Suprapubic skin (tissue), 4 donors: ENCODE measurements at places on chromosomes 11 and 22.

DNA sequence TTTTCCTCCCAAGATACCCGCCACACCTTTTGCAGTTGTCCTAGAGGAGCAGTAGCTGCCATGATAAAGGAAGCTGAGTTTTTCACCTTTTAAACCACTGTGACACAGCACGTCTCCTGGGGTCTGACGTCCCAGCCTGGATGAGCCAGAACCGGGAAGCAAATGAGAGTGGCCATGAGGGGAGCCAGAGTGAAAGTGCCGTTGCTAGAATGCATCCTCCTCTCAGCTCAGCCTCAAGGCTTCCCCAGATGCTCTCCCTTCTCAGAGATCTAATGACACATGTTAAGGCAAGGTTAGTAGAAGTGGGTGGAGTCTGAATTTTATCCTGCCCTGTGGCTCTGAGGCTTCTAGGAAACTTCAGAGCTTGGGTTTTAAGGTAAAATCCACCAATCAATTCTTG lies 23.4 kb upstream of the HTR3A start:
- no peak for DNase-seq

- DNase-seq, result no peak
These were observed 443.7 kb downstream of the NTM start for GRCh38 chr11:131814108-131814507.

- DNase-seq, result no peak
These were observed 2113.5 kb downstream of the LRRC4C start for GRCh38 chr11:39345834-39346442.

- DNase-seq, result no peak
These were observed 146.2 kb upstream of the RASSF10 start for GRCh38 chr11:12862696-12863469.

GRCh38 chr22:22235558-22235957 lies 9.0 kb upstream of the VPREB1 start:
- no peak for DNase-seq

DNA sequence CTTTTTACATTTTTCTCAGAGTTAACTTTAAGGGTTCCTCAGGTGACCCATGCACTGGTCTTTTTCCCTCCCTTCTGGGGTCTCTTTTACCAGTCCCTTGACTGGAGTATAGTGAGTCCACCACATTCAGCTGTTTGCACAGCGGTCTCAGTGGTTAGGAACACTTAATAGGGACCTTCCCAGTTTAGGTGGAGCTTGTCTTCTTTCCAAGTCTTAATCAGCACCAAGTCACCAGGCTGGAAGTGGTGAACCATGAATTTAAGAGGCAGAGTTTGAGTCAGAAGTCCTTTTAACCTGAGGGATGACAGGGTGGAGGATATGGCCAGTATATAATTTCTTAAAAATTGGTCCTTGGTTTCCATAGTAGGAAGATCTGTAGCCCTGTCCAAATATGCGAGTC lies 349.7 kb upstream of the MPPED2 start:
- no peak for DNase-seq

DNA sequence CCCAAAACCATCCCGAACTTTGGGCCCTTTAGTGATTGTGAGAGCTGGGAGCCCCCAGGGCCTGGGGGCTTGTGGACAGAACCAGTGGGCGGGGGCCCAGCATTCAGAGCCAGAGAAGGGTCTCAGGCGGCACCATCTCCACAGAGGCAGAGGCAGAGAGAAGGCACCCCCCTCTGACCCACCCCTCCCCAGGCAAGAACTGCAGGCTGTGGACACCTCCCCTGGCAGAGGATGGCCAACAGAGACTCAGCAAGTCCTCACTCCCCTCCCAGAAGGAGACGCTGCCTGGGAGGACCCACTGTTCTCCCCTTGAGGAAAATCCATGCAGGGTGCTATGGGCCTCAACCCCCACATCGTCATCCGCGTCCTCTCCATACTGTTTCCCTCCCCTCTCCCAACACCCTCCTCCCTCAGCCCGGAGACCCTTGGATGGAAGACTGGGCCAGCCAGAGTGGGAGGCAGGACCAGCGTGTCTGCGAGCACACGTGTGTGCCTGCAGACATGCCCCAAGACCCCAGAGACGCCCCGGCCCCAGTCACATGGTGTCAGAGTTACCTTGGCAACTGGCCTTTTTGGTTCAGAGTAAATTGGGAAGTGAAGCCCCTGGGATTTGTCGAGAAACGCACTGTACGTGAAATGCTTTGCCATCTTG lies 42.6 kb downstream of the KCNC1 start:
- DNase-seq, result no peak

DNA sequence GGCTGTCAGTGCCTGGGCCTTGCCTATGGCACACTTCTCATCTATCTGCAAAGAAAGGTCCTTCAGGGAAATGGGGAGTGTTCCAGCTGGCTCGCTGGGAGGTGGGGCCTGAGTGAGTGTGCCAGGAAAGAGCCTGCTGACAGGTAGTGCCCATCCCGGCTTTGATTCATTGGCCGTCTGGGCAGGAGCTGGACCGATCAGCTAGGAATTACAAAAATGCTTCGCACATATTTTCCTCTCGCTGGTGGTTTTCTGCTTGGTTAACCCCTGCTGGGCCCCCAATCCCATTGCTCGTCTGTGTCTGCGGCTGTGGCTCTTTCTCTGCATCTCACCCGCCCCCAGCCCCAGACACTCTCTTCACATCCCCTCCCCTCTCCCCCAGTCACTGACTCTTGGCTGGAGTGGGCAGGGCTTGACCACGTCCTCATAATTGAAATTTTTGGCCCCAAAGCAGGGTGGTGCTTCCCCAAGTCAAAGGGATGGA lies 10.8 kb downstream of the LIF start:
- DNase-seq, result no peak

GRCh38 chr22:39269095-39269790 lies 24.5 kb upstream of the PDGFB start:
- no peak for DNase-seq

GRCh38 chr22:26409719-26410335 lies 19.2 kb upstream of the ASPHD2 start:
- no peak for DNase-seq

DNA sequence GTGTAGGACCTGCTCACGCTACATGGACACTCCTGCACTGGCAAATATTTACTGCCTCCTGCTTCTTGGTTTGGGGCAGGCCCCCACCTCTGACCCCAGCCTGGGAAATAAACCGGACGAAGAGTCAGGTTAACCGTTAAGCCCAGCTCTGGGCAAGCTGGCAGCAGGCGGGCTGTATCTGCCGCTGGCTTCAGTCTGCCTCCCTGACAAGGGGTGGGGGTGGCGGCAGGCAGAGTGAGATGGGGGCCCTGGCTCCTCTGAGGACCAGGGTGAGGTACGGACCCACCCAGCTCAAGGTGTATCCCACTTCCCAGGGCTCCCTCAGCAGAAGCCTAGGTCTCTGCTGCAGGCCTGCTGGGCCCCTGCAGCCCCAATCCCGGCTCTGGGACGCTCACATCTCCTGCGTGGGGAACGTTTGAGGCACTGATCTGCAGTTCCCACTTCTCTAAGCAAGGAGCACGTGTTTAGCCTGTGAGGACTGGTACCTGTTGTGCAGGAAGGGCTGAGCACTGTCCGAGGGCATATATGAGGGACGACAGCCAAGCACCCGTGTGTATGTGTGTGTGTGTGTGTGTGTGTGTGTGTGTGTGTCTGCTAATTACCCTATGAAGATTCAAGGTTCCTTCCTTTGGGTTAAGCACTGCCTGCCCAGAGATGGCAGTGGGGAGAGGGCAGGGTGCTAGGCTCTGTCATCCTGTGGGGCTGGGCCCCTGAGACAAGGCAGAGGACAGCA lies 1.1 kb upstream of the LRRC75B start:
- peak; percentile 61 for DNase-seq

DNA sequence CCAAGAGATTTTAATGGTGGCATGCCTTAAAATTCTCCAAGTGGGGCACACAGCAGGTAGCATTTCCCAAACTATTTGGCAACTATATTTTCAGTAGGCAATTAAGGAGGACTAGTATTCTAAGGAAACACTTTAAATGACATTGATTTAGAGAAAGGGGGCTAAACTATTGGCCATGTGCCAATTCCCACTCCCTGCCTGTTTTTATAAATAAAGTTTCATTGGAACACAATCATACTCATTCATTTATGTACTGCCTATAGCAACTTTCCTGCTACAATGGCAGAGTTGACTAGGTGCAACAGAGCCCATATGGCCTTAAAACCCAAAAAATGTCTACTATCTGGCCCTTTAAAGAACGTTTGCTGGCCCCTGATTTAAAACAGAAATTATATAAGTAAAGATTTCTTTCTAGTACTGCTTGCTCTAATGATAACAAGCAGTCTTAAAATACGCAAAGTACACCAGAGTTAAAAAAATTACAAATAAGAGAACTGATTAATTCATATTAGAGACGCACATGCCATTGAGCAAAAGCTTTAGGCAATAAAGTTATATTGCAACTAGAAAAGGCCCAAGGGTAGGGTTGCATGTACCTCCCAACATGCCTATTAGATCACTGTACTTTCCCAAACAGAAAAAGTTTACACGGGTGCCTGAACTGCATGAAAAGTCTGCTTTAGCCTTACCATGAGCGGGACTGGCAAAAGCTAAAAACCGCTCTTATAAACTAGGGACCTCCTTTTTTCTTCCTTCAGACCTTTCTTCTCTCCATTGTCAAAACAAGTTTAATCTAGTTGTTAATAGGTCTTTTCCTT lies 14.2 kb downstream of the E2F8 start:
- no peak for DNase-seq

GRCh38 chr22:26740253-26740652 lies 82.9 kb downstream of the MIAT start:
- DNase-seq, result no peak

DNA sequence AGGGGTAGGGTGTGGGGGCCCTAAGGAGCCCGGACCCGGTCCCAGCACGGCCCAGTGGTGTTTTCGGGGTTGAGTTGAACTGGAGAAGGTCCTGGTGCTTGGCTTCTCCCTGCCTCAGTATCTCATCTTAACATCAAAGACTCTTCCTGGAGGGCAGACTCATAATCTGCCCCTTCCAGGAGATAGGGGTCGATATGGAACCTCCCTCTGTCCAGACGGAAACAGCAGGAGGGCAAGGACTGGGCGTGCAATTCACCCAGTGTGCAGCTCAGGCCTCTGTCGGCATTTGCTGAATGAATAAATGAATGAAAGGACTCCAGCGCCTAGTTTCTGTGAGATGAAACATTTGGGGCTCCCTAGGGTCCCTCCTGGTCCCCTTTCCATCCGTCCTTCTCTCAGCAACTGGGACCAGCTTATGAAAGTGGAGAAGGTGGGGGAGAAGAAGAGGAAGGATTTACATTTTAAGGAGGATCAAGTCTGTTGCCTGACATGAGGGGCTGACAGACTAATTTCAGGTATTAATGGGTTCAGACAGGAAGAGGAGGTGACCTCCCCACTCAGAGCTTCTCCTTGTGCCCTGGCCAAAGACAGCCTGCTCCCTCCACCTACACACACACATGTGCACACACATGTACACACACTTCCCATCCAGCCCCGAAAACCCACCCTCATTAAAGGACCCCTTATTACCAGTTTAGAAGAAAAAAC lies 1.1 kb upstream of the SHISA8 start:
- no peak for DNase-seq

GRCh38 chr11:122578171-122578825 lies 77.2 kb upstream of the UBASH3B start:
- DNase-seq, result no peak

- DNase-seq, result no peak
These were observed 27.7 kb downstream of the SMCO4 start for GRCh38 chr11:93515441-93516025.
